ENCODE measurements at places on chromosomes 2 and 18. TPM values are rescaled to one million over a fixed set of nuclear protein-coding genes. Genes with fewer than 3 reads are reported as not detected.

Gene UXS1
- 9.4 TPM for total RNA-seq

DNA sequence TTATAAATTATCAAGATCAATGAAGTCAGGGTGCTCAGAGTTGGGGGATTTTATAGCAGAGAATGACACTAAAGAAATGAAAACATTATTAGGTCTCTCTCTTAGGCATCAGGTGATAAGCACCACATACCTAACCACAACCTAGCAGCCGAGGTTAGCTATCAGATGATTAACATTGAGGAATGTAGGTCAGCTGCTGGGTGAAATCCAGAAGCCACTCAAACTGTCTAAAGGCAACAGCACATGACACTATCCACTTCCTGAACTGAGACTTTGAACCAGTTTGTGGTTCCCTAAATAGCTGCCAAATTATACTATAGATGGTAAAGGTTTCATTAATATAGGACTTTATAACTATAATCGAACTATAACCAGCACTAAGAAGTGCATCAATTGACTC is 4.7 kb downstream of the EPG5 start:
- DNase-seq: no peak

GRCh38 chr2:164722616-164723338 is 101.5 kb upstream of the GRB14 start:
- no peak for DNase-seq

DNA sequence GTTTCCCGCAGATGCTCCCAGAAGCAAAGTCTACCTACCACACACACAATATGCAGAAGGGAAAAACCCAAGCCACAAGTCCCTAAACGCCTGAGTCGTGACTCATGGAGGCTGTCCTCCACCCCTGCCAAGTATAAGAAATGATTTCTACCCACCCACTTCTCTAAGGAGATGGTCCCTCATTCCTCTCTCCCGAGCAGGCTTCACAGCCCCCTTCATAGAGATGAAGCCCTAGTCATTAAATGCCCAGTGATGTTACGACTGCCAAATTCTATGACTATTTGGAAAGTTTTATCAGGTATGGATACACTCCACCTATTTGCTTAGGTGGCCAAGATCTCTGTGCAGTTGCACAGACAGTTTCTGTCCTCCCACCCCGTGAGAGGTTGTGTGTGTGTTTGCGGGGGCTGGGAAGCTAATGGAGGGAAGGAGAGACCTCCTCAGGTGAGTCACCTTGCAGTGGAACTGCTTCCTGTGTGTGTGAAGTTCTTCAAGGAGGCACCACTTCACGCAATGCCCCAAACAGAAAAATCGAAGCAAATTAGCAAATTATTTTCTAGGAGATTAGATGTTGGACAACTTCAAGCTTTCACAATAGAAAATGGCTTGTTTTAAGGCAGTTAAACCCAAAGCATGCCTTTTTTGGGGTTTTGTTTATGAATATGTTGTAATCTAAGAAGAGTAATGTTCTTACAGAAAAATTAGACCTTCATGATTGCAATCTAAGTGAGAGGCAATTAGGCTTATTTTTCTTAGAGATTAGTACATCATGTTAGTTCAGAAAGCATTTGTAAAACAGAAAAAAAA is 175.2 kb downstream of the TGIF1 start:
- no peak for DNase-seq

DNA sequence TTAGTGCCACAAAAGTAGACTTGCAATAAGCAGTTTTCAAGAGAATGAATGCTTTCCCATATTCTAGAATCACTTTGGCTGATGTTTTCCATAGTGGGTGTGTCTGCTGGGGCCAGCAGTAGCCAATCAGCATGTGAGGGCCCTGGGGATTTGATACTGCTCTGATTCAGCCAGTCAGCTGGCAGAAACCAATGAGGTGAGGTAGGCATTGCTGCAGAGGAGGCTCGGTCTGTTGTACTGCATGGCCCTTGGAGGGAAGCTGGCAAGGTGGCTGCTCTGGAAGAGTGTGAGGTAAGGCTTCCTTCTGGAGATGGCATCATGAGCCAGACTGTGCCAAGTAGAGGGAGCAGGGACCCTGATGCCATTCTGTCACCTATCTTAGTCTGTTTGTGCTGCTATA is 22.7 kb downstream of the TMEM87B start:
- DNase-seq: no peak

Gene BOK
- 11.3 TPM for total RNA-seq

GRCh38 chr18:62596145-62597005 is 73.5 kb downstream of the ZCCHC2 start:
- DNase-seq: peak; percentile 35

DNA sequence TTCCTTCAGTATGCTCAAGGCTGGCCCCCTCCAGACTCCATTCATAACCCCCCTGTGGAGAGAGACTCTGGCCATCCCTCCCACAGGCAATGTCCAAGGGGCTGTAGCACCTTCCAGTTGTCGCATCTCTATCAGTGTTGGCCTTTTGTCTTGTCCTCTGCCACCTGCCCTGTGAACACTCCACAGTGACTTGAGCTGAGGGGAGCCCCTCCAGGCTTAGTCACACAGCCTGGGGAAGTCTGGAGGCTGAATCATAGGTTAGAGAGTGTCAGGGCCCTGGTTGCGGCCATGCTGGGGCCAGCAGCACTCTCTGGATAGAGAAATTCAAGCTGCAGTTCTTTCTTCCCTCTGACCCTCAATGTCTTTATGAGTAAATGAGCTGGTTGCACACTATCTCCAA is 64.7 kb downstream of the GYPC start:
- DNase-seq: no peak

Measured in liver (tissue), 10 donors.